Cerebellar cortex (tissue), 1 donor: ENCODE measurements at places on chromosomes 11 and 22.

DNA sequence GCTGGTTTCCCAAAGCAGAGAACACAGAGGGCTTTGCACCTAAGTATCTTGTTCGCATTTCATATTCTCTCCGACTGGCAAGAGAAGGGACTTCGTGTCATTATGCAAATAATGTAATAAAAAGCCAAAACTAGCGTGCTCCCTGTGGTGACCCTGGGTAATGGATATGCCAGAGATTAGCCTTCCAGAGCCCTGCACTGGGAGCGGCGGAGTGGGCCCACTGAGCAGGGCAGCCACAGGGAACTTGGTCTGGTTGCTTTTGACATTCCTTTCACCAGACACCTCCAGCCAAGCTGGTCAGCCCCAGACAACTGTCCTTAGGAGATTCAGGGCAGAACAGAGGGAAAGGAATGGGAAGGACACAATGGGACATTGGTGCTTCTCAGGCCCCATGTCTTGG lies 56.1 kb downstream of the FLI1 start:
- DNase-seq: no peak

- DNase-seq: no peak
Observed at GRCh38 chr11:116842909-116843308, 5.5 kb upstream of the APOA1 start.

DNA sequence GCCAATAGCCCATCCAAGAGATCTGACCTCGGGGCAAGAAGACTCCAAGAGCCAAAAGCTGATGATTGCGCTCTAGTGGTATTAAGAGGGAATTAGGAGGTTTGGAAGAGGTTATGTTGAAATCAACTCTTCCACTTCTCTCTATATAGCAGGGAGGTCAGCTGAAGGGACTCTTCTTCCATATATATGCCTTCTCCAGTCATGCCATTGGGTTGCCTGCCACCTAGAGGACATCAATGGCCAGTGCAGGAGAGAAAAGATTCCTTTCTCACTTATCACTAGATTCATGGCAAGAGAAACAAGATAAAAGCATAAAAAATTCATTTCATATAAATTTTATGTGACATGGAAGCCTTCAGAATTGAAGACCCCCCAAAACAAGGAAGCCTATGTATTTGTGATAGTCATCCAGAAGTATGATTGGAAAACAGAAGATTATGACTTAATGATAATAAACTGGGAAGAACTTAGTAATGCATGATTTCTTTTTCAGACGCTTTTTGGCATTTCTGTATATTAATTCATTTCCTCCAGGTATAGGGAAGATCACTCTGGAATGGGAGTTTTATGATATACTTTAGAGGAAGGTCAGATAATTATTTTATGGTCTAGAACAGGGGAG lies 435.1 kb upstream of the DDI1 start:
- DNase-seq: peak; percentile 41

DNA sequence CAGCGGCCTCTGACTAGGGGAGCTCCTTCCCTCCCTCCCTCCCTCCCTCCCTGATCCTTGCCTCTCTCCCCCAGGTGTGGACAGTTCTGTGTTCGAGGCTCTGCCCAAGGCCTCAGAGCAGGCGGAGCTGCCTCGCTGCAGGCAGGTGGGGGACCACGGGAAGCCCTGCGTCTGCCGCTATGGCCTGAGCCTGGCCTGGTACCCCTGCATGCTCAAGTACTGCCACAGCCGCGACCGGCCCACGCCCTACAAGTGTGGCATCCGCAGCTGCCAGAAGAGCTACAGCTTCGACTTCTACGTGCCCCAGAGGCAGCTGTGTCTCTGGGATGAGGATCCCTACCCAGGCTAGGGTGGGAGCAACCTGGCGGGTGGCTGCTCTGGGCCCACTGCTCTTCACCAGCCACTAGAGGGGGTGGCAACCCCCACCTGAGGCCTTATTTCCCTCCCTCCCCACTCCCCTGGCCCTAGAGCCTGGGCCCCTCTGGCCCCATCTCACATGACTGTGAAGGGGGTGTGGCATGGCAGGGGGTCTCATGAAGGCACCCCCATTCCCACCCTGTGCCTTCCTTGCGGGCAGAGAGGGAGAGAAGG lies 11.1 kb upstream of the POU2F3 start:
- DNase-seq: no peak

DNA sequence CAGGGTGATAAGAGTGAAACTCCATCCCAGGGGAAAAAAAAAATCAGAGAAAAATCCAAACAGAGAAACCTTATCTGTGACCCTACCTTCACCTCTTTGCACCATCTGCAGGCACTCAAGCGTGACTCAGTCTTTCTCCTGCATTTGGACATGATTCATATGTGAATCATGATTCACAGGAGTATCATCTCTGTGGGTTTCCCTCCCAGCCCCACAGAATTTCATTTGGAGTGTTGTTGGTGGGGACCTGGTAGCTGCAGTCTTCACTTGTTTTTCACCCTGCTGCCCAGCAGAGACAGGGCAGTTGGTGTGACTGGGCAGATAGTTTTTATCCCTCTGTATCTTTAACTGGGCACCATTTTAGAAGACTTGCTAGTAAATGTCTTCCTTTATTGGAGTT lies 75.7 kb downstream of the DEPDC5 start:
- no peak for DNase-seq

GRCh38 chr11:35146711-35147110 lies 7.7 kb downstream of the CD44 start:
- DNase-seq: no peak

DNA sequence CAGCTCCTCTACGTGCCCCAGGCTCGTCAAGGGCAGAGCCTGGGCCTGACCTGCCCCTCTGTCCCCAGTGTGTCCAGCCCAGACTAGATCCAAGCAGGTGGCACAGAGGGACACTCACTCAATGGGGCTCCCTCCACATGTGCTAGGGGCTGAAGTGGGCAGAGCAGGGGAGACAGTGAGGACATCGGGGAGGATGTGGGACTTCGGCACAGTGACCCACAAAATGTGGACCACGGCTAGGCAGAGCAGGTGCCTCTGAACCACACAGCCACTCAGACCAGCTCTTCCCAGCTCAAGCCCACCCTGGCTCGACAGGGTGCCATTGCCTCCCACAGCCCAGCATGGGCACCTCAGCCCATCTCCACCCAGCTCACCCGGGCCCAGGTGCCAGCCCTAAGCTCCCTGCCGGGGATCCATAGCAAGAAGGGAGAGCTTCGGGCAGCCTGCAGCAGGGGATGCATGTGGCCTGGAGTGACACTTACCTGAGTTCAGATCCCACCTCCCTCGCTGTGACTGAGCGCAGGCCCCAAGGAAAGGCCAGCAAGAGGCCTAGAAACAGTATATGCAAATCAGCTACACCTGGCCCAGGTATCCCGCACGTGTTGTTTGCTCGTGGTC lies 46.9 kb upstream of the RTL6 start:
- DNase-seq: no peak

- DNase-seq: no peak
Observed at GRCh38 chr11:80856066-80856465, 1415.2 kb upstream of the TENM4 start.

GRCh38 chr11:61512435-61512834 lies 3.9 kb downstream of the LRRC10B start:
- no peak for DNase-seq

DNA sequence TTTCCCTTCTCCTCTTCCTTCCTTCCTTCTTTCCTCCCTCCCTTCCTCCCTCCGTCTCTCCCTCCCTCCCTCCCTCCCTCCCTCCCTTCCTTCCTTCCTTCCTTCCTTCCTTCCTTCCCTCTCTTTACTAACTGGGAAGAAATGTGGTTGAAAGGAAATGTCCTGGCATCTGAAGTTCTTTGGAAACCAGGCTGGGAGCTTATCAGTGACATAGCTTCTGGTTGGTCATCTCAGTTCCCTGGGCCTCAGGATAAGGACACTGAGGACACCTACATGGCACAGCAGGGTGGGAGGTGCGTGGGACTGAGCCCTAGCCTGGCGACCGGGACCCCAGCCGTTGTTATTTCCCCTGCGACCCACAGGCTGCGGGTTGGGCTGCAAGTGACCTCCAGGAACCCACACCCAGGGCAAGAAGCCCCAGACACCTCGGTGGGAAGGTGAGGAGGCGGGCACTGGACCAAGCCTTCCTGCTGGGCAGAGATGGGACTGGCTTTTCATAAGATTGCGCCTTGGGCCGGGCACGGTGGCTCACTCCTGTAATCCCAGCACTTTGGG lies 1486.5 kb downstream of the TBC1D22A start:
- DNase-seq: no peak

DNA sequence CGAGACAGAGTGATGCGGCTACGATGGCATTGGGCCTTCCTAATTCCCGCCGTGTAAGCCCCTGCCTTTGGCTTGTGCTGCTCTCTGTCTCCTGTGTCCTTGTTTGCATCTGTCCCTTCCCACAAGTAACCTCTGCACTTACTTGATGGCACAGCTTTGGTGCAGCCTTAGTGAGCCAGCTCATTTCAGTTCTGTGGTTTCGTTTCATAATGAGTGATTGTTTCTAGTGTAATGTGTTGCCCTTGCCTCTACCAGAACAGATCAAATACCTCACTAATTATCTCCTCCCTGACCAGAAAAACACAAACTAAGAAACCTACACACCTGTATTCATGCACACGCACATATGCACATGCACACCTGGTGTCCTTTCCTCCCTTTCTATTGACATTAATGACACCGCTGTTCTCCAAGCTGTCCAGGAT lies 58.8 kb downstream of the GRK3 start:
- no peak for DNase-seq

DNA sequence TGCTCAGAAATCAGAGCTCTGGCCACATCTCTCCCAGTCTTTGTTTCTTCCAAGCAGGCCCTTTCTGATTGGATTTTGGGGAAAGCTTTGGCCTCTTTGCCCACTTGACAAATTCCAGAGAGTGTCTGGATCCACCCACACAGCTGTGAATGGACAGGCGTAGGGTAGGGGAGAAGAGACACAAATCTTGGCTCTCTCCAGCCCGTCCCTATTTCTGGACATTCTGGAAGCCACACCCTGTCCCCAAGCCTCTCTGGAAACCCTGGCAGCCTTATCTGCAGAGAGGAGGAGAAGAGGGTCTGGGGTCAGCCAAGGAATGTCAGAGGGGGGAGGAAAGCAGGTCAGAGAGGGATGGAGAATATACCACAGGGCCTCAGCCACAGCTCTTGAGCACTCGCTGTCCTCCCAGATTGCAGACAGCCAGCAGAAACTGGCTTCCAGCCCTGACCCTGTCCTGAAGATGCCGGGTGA lies 59.5 kb upstream of the WNT11 start:
- no peak for DNase-seq
